ENCODE measurements at places on chromosomes 4 and X.

DNA sequence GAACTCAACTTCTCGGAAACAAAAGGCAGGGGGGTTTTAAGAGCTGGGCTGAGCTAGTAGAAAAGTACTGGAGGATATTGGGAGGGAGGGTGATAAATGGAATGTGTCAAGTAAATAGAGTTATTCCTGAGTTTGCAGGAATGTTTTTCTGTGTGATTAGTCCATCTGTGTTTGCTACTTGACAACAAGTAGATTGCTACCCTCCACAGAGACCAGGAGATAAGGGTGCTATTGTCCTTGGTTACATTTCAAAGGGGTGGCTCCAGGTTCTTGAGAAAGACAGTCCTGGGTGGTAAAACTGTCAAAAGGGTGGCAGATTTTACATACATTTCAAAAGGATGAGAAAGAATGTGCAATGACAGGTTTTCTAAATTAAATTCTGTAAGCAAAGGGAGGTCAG, 181.2 kb upstream of the PPP3CA start:
- DNase-seq, result no peak

- DNase-seq, result no peak
These were observed 7.4 kb downstream of the ANKRD37 start for GRCh38 chr4:185404031-185404430.

DNA sequence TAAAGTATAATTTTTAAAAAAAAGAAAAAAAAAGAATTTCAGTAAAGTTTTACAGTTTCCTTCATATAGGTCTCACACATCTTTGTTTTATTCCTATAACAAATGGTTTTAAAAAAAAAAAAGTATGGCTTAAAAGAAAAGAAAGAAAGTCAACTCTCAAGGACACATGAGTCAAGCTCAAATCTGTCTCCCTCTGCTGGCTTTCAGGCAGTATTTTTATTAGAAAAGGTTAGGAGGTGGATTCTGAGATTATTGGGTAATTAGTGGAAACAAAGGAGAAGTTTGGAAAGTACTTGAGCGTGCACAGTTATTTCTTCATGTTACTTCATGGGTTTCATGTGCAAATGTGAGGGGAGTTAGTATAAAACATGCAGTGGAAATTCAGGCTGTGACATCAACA, 36.6 kb upstream of the BTC start:
- no peak for DNase-seq

GRCh38 chr4:173403051-173403450, 4.1 kb upstream of the SCRG1 start:
- no peak for DNase-seq

DNA sequence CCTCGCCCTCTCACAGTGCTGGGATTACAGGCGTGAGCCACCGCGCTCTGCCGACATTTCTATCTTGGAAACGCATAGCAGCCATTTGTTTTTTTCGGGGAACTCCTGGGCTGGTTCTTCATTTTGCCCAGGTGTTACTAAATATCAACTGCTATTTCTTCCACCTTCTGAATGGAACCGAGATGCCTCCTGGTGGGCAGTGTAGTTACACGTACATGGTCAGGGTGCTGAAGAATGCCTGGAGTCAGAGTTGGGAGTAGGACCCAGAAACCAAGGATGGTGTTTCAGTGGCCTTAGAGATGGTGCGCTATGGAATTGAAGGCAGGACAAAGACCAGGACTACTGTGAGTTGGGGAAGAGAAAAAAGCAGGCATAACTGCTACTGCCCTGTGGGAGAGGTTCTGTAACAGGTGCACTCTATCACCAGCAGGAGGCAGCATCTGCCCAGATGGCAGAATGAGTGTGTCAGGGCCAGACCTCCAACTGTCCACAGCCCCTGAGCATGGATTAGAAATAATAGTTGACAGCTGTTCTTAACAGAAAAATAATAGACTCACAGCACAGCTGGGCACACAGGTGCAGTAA, 81.7 kb downstream of the ZC4H2 start:
- DNase-seq, result no peak

Data from stimulated activated CD8-positive, alpha-beta memory T cell treated with anti-CD3 and anti-CD28 coated beads, Interleukin-15, amount 100 ng/mL, for 4 hours (primary cell).